ENCODE measurements at places on chromosomes 7 and 10. TPM values are rescaled to one million over a fixed set of nuclear protein-coding genes. Genes with fewer than 3 reads are reported as not detected.

Gene CXCL12
- 201 TPM for polyA plus RNA-seq

- DNase-seq = peak; percentile 63
Measured at GRCh38 chr7:8217200-8218068, 44.5 kb downstream of the ICA1 start.

DNA sequence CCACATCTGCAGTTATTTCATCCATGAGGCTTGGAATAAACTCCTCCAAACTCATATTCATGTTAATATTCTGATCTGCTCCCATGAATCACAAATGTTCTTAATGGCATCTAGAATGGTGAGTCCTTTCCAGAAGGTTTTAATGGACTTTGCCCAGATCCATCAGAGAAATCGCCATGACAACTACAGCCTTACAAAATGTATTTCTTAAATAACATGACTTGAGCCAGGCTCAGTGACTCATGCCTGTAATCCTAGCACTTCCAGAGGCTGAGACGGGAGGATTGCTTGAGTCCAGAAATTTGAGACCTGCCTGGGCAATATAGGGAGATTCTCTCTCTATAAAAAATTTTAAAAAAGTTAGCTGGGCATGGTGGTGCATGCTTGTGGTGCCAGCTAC lies 102.1 kb upstream of the TMEM168 start:
- DNase-seq = no peak

DNA sequence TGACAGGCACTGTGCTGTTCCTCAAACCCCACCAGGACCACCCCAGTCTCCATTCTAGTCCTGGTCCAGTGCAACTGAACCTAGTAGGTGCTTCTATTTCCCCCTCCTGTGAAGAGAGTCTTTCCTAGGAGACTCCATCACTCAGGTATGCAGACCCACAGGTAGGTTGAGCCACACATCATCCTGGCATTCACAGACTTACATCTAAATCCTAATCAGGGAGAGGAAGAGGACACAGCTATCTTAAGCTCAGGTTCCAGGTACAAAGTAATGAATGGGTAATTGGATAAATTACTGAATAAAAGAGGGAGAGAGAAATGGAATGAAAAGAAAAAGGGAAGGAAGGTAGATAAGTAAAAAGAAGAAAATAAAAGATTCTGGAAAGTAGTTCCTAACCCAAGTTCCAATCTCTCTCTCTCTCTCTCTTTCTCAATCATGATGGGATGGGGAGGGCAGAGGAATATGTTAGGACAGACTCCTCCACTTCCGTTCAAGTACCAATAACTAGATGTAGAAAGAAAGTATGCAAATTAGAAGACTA lies 139.8 kb upstream of the NAMPT start:
- no peak for DNase-seq

DNA sequence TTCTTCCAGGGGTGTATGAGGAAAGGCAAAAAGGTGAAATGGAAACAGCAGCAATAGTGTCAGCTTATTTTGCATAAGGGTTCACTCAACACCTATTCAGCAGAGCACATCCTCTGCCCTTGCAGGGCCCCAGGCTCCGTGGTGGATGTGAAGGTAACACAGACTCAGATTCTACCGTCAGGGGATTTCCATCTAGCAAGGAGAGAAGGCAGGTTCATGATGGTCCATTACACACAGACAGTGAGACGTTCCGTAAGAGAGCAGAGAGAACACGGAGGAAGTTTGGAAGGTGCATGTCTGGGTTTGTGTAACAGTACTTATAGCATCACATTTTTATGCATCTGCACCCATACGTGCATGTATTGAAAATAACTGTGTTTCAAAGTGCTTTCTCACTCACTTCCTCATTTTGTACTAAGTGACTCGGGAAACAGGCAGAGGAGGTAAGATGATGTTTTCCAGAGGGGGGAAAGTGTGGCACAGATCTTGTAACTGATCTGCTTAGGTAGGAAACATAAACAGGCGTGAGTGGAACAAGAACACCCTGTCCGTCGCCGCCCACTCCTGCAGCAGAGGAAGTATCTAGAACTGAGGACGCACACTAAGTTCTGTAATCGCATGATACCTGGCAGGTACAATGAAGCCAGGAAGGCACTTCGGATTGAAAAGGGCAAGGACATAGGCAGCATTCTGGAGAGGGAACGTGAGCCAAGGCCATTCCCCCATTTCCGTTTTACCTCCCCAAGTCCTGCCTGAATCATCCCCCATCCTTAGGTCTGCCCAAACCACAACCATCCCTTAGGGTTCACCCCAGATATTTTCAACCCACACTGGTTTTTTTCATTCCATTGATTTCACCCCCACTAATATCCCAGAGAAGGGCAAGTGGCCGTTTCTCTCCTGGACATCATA lies 1.0 kb upstream of the ENO4 start:
- no peak for DNase-seq

GRCh38 chr10:60856405-60856804 lies 78.1 kb downstream of the CDK1 start:
- no peak for DNase-seq

GRCh38 chr7:2530071-2530987 lies 10.8 kb downstream of the LFNG start:
- DNase-seq = no peak

DNA sequence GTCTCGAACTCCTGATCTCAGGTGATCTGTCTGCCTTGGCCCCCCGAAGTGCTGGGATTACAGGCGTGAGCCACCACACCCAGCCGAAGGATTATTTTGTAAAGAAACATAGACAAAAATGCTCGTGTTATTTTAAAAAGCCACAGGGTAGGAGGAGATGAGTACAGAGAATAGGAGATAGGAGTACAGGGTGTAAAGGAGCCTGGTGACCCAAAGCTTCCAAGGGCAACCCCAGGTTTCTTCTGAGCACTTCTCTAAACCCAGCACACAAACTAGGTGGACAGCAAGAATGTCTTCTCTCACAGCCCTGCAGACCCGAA lies 54.7 kb downstream of the ZNF467 start:
- no peak for DNase-seq

DNA sequence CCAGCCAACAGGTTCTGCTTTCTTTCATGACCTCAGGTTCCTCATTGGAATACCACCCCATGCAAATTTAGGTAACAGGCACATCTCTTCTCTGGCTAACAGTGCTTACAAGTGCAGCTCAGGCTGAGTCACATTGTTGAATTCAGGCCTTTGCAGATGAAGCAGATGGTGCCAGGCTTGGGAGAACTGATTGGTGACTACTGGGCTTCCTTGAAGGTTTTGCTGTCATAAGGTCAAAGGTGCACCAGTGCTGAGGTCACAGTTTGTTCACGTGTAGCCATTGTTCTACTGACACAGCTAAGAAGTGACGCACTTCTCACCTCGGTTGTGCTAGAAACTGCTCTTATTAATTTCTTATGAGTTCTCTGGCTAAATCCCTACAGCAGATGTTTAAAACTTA lies 128.6 kb upstream of the BMPER start:
- DNase-seq = no peak

Gene ATRNL1
- polyA plus RNA-seq = 0.45 TPM

- DNase-seq = no peak
Measured at GRCh38 chr10:123147635-123148413, at the start of gene HMX2. HMX2 (plus strand) TSS chr10:123148136; CDS start chr10:123148379, 243 bp downstream.

- DNase-seq = no peak
Measured at GRCh38 chr10:3451516-3452172, 279.1 kb upstream of the PITRM1 start.

Gene TMED4
- polyA plus RNA-seq = 91.0 TPM

DNA sequence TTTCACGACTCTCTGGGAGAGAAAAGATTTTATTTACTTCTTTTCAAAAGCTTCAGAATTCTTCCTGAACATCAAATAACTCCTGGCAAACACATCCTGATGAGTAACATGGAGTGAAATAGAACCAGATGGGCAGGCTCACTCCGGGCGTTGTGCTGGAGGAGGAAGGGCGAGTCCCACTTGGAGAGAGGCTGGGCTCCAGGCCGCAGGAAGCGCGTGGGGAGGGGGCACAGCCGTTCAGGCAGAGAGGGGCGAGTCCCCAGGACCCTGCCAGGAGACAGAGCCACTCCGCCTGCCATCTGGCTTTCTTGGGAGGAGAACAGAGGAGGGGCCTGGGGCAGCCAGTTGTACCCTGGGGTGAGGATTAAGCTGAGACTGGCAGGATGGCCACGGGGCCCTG lies 265.9 kb upstream of the ZMIZ1 start:
- peak; percentile 77 for DNase-seq

- DNase-seq = no peak
Measured at GRCh38 chr7:1603346-1604225, 33.8 kb upstream of the PSMG3 start.

Gene DOCK4
- polyA plus RNA-seq = 10.6 TPM

Gene KIAA1217
- 41.8 TPM for polyA plus RNA-seq

- DNase-seq = no peak
Measured at GRCh38 chr10:24701447-24701846, 22.2 kb downstream of the ARHGAP21 start.

Gene ZCCHC24
- polyA plus RNA-seq = 82.0 TPM

Gene ZNF722
- polyA plus RNA-seq = not detected

GRCh38 chr7:154914308-154914995 lies 88.5 kb downstream of the PAXIP1 start:
- DNase-seq = no peak

Gene C10orf67
- not detected for polyA plus RNA-seq

DNA sequence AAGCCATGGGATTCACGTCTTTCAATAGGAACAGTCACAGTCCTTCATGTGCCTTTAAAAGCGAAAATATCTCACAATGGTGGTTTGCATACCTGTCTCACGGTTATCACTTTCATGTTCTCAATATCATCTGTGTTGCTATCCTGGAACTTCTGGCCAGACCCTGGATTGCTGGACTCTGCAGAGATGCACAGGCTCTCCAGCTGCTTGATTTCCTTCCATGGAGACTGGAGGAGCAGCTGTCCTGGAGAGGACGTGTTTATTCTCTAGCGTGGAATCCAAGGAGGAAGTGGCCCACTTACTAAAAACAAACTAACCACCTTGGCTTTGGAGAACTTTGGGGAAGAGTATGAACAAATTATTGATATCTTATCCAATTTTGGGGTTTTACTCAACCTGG lies 16.5 kb downstream of the BTBD16 start:
- DNase-seq = peak; percentile 54

DNA sequence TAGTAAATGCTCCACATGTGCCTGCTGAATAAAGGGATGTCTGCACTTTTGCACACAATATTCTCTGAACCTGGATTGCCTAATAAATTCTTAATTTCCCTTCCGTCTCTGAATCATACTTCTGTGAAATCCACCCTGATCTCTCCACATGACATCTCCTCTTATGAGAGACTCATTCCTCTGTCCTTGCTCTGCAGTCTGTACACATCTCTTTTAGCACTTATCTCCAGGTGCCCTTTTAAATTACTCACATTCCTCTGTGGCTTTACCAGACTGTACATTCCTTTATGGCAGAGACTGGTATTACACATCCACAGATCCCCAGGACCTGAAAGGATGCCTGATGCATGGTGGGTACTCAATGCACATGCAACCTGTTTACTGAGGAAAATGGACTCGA lies 527.6 kb downstream of the PHTF2 start:
- DNase-seq = no peak

Gene GPR22
- not detected for polyA plus RNA-seq

GRCh38 chr10:16547973-16548372 lies 26.3 kb upstream of the C1QL3 start:
- DNase-seq = no peak

Gene CDC14C
- polyA plus RNA-seq = not detected
